ENCODE measurements at places on chromosomes 3 and 15. TPM values are rescaled to one million over a fixed set of nuclear protein-coding genes. Genes with fewer than 3 reads are reported as not detected.

Gene AGBL1
- total RNA-seq: not detected

Gene SMCO1
- not detected for total RNA-seq

Gene IL17RC
- total RNA-seq: 21.7 TPM

Gene TICRR
- 2.6 TPM for total RNA-seq

Gene LPCAT4
- total RNA-seq: 5.2 TPM

Gene CDC25A
- 15.3 TPM for total RNA-seq

Gene CCDC32
- 36.2 TPM for total RNA-seq

Gene HIGD2B
- total RNA-seq: not detected

Gene ZNF619
- total RNA-seq: 5.2 TPM

Gene AHSG
- not detected for total RNA-seq

Gene SI
- not detected for total RNA-seq

Gene OR5K2
- total RNA-seq: not detected

Gene A4GNT
- total RNA-seq: not detected

Gene KNG1
- total RNA-seq: not detected

Gene INKA1
- total RNA-seq: 14.3 TPM

Gene GOLGA8J
- total RNA-seq: not detected

Gene MITF
- total RNA-seq: 2.3 TPM

Gene HERC2
- total RNA-seq: 35.7 TPM

Gene WDR49
- total RNA-seq: 0.32 TPM

Gene SUSD5
- total RNA-seq: 5.2 TPM

Gene DCUN1D1
- 30.9 TPM for total RNA-seq

Gene COLQ
- total RNA-seq: 0.46 TPM

Gene GOLGA8S
- total RNA-seq: 0.15 TPM

Gene CPN2
- not detected for total RNA-seq

Gene SH3GL3
- total RNA-seq: not detected

Gene CEP70
- 21.0 TPM for total RNA-seq

Gene ISLR2
- not detected for total RNA-seq

Gene CRYBG3
- 21.0 TPM for total RNA-seq

Data from epithelial cell of umbilical artery (primary cell).